ENCODE measurements at places on chromosomes 2 and 18.

GRCh38 chr2:50951437-50951836, 80.5 kb downstream of the NRXN1 start:
- DNase-seq: no peak

GRCh38 chr2:186544255-186544675, 45.6 kb upstream of the ITGAV start:
- no peak for DNase-seq

DNA sequence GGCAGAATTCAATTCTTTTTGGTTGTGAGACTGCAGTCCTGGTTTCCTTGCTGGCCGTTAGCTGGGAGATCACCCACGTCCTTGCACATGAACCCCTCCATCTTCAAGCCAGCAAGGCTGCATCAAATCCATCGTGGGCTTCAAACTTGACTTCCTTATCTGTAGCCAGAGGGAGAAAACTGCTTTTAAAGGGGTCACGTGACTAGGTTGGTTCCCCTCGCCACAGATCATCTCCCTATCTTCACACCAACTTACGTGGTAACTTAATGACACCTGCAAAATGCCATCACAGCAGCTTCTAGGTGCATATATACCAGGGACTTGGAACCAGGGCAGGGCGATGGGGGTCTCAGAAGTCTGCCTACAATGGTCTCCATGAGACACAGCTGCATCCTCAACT, 169.5 kb downstream of the MTCL1 start:
- DNase-seq: no peak

DNA sequence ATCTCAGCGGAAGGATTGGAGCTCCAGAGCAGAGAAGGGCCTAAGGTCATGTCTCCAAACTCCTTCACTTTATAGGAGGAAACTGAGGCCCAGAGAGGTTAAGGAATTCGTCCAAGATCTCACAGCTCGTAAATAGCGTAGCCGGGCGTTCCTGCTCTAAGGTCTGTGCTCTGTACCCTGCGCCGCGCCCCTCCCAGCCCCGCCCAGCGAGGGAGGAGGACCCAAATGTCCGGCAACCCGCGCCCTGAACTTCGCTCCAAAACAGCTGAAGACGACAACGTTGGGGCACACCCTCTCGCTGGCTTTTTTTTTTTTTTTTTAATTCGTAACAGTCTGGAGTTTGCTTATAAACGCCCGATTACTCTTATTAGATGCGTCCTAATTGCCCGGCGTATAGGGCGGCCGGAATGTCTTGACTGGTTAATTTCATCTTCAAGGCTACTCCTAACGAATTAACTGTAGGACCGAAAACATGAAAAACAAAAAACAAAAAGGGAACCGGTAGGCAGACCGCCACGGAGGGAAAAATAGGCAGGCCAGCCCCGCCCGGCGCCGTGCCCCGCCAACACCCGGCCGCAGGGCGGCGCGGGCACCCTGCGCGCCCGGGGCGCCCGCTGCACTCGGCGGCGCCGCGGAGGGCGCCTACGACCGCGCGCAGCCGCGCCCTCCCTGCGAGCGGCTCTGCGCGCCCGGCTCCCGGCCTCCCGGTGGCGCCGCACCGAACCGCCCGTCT, 928 bp upstream of the FOSL2 start:
- no peak for DNase-seq

GRCh38 chr2:219252084-219252483, 959 bp upstream of the TUBA4B start:
- no peak for DNase-seq

DNA sequence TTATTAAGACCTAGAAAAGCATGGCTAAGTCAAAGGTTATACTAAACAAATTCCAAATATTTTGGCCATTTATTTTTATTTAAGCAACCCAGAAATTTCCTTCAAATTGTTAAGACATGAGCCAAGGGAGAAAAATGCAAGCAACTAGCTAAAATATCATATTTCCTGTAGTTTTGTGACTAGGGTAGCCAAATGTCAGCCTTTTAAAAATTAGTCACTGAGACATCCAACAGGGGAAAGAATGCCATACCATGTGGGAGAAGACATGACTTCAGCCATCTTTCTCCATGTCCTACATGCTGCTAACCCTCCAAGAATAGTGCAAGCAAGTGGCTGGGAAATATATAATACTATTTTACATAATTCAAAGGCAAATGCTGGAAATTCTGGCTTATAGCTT, 197.9 kb downstream of the DSEL start:
- DNase-seq: no peak
